SK-N-SH treated with all-trans-retinoic acid at 6 μM for 48 hours (cell line): ENCODE measurements at places on chromosomes 13 and 19.
A peak's percentile ranks its signal among the peaks of the same experiment; 100 is the strongest.

DNA sequence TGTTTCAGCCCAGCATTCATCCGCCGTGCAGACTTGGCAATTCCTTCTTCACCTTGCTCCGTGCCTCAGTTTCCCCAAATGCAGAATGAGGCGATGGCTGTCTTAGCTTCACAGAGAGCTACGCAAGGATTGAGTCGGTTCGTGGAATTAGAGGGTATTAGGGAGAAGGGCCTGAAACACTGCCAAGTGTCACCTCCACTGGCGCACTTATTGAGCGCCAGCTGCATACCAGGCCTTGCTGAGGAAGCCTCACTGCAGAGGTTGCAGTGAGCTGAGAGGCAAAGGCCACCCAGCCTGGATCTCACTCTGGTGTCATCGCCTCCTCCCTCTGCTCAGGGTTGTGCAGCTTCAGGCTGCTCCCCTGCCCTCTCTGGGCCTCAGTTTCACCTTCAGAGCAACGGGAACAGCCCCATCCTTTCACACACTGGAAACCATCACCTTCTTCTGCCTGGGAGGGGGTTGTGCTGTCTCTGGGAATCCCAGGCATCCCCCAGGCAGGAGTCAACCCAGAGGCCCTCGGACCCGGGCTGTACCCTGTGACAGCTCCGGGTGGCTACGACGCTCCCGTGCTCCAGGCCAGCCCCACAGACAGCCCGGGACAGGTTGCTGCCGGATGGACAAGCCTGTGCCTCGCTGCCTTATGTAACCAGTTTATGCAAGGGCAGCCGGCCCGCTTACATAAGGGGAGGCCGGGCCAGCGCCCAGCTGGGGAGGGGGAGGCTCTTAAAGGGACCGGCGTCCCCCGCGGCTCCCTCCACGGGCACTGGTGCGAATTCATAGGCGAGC lies 31.9 kb downstream of the NFIC start:
- no peak for ATAC-seq

GRCh38 chr13:46530084-46530935 lies 22.7 kb upstream of the LRCH1 start:
- peak; percentile 47 for ATAC-seq

- ATAC-seq: peak; percentile 87
These were observed at the start of gene ERCC1 for GRCh38 chr19:45423589-45424190. Gene ERCC1, minus strand, starts transcription at chr19:45423917. Its CDS starts 543 bp downstream, at chr19:45423374.

DNA sequence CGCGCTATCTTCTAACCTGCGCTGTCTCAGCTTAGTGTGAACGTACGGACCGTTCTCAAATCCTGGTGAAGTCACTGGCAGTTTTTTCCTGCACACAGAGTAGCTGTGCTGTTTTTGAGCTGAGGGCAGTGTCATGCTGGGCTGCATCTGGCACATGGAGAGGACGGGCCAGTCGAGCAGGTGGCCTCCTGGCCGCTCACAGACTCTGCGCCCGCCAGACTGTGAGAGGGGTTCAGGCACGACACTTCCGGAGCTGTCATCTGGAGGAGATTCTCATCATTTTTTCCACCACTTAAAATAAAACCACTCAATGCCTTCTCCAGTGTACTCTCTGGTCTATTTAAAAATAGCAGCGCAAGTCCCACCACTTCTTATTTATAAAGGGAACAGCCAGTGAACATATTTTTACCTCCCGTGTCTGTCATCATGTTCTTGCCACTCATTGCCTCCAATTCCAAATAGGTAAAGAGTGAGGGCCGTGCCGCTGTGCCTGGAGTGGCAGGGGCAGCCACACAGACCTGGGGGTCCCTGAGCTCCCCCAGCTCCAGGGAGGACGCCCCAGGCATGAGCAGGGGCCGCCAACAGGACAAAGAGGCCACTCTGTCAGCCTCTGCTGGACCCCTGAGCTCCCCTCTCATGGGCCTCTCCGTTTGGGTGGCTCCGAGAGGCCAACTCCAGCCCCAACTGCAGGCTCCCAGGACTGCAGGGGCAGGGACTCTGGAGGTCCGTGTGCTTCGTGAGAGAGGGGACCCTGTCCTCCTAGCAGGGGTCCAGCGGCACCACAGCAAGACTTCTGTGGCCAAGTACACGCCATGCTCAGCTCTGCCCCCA lies 36.9 kb upstream of the GRTP1 start:
- no peak for ATAC-seq

- ATAC-seq: no peak
These were observed 120.0 kb downstream of the CRYL1 start for GRCh38 chr13:20405691-20406090.

- ATAC-seq: no peak
These were observed 3.7 kb upstream of the NAT14 start for GRCh38 chr19:55481148-55481793.

GRCh38 chr13:41917641-41918040 lies 43.3 kb downstream of the VWA8 start:
- no peak for ATAC-seq

DNA sequence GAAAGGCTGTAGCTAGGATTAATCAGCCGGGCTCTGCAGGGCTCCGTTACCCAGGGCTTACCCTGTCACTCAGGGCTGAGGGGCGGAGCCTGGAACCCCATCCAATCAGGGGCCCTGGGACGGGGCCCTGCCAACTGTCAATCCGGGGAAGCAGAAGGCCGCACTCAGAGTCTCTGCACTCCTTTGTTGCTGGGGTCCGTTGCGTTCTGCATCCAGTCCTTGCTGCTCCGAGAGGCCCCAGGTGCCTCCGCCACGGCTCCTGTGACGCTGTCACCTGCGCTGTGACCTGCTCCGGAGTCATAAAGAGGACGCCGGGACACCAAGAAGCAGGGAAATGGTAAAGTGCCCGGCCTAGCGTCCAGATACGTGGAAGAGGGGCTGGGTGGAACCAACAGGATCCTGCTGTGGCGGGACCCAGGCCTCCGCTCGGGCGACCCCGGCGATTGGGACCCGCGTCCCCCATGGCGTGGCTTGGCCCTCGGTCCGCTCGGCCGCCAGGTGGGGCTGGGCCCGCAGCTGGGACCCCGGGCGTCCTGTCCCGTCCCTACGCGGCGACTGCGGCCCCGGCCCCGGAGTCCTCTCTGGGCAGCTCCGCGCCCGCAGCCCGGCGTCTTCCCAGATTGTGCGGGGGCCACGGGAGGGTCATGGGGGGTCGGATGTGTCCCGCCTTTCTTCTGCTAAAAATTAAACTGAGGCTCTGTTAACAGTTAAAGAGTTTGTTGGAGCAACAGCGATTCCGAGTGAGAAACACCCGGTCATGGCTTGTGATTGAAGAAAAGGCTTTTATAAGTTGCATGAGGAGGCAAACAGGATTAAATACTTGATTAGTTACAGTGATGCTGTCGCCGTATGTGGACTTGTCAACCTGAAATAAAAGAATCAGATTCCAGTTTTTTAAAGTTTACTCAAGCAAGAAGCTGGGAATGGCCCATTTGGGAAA lies at the start of gene ZNF491:
TSS of gene ZNF491 (plus strand) at position 133 of the 940 bp plus-strand sequence. CDS start 7,431 bp downstream, outside the sequence.
- ATAC-seq: peak; percentile 99

- ATAC-seq: no peak
These were observed 33.3 kb downstream of the KATNAL1 start for GRCh38 chr13:30274083-30274482.

DNA sequence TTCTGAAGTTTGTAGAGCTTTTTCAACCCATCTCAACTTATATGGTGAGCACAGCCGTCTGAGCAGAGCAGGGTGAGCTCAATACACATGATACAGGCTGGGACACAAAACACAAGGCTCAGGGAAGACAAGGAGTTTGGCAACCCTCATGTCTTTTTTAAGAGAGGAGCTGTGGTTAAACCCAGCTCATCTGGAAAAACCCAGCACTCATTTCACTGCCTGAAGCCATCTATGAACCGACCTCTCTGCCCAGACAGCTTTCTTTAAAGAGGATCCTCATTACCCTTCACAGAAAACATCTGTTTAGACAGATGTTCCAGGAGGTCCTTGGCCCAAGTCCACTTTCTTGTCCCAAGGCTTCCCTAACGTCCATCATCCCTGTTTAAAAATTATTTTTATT lies 170.0 kb upstream of the TSHZ3 start:
- ATAC-seq: no peak

- no peak for ATAC-seq
These were observed 7.7 kb downstream of the TUBGCP3 start for GRCh38 chr13:112580211-112580610.

GRCh38 chr19:31947436-31948115 lies 397.8 kb upstream of the ZNF507 start:
- no peak for ATAC-seq

DNA sequence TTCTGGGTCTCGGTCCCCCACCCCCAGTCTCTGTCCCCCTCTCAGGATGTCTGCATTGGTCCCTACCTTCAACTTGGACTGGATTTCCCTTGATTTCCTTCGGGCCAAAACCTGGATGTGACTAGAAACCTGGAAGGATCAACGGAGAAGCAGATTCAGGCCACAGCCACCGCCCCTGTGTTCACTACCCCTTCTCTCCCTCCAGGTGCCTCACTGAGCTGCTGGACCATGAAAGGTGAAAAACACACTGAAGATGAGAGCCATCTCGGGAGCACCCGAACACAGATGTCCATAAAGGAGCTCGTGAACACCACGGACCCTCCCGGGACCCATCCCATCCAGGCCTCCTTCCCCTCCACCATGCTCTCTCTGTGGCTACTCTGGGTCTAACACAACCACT lies 5.0 kb downstream of the TEAD2 start:
- no peak for ATAC-seq

DNA sequence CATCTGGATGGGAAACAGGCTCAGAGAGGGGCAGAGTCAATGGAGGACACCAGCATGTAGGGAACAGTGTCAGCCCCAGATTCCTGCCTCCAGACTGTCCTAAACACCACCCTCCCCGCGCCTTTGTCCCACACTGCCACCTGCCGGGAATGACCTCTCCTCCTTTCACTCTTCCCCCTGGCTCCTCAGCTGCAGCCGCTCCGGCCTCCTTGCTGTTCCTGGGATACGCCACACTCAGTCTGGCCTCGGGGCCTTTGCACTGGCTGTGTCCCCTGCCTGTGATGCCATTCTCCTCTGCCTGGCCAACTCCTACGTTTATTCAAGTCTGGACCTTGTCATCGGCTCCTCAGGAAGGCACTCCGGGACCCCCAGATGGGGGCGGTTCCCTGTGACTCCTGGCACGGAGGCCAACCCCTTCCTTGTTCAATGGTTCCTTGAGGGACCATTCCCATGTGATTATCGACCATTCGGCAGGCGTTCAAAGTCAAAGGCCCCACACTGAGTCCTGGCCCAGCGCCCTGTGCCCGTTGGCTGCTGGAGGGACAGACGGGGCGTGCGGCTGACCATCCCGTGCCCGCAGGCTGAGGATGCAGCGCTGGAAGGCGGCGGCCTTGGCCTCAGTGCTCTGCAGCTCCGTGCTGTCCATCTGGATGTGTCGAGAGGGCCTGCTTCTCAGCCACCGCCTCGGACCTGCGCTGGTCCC lies 15.8 kb downstream of the FUT6 start:
- ATAC-seq: peak; percentile 33

DNA sequence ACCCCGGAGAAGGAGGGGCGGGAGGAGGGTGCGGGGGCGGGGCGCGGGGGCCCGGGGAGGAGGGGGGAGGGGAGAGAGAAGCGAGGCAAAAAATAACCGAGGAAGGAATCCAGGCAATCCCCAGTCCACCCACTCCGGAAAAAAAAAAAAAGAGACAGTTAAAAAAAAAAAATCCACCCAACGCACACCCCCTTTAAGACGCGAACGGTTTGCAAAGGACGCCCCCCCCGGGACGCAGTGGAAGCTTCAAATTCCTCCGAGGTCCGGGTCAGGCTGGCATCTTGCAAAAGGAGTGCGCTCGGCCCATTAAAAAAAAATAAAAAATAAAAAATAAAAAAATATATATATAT lies at the start of gene CACNA1A:
TSS of gene CACNA1A (minus strand) at position 9 of the 350 bp plus-strand sequence. CDS start 255 bp downstream, outside the sequence.
- no peak for ATAC-seq

DNA sequence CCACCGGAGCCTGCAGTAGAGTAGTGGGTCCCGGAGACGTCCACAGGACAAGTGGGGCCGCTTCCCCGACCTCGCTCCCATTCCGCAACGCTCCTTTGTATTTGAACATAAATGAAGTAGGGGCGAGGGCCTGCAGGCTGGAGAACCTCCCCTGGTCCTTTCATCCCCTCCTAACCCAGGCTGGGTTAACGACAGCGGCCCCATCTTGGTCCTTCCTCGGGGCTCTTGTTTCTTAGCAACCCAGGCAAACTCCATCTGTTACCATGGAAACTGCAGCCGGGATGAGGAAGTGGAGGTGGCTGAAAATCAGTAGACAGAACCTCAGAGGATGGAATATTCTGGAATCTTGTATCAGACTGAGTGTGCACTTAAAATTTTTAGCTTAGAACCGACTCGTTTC lies 132.6 kb upstream of the USP29 start:
- no peak for ATAC-seq

DNA sequence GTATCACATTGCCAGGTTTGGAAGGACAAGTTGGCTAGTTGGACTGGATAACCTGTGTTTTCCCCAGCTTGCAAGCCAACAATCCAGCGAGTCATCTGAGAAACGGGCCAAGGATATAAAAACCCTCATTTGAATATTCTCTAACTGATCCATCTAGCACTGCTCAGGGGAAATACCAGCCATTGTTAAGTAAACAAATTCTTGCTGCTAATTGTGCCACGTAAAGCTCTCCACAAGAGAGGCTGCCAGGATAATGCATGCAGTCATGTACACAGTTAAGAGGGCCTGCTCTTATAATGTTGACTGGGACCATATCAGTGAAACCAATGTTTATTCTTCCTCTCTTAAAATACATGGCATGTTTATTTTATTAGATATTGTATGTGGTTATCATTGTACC lies 663.2 kb upstream of the SGCG start:
- no peak for ATAC-seq

GRCh38 chr13:21458451-21458812 lies 671 bp downstream of the ZDHHC20 start:
- peak; percentile 50 for ATAC-seq

- ATAC-seq: 0 out of 3 replicates have a peak, but pooled peaks have one; percentile 17
These were observed 8.1 kb downstream of the ATG4D start for GRCh38 chr19:10551698-10552301.

DNA sequence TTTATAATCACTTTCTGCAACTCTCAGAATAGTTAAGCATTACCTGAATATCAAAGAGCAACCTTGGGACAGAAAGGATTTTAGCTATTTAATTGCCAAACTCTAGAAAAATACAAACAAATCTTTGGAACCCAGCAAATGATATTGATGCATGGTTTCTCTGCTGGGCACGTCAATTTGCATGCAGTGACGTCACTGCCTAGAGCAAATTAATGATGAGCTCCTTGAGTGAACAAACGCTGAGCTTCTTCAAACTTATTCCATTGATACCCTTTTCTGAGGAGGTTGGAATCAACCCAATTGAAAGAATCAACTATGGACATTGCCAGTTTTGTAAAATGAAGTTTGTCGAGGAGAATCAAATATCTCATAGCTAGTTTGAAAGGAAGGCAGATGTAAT lies 259.9 kb upstream of the SOX21 start:
- ATAC-seq: no peak
